ENCODE measurements at places on chromosomes 1 and 21.

DNA sequence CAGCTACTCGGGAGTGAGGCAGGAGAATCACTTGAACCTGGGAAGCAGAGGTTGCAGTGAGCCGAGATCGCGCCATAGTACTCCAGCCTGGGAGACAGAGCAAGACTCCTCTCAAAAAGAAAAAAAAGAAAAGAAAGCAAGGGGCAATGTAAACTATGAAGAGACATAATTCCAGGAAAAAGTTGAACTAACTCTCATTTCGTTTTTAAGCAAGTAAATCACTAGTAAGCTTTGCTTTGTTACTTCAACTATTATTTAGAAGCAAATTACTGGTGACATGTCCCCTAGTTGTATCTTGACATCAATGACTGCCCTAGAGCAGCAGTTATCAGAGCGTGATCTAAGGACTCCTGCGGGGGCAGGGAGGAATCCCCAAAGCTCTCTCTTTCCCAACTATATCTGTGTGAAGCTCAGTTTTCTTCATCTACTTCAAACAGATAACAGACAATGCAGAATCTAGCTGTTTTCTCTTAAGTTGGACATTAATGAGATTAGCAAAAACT lies 18.7 kb downstream of the CLSTN1 start:
- DNase-seq: no peak

DNA sequence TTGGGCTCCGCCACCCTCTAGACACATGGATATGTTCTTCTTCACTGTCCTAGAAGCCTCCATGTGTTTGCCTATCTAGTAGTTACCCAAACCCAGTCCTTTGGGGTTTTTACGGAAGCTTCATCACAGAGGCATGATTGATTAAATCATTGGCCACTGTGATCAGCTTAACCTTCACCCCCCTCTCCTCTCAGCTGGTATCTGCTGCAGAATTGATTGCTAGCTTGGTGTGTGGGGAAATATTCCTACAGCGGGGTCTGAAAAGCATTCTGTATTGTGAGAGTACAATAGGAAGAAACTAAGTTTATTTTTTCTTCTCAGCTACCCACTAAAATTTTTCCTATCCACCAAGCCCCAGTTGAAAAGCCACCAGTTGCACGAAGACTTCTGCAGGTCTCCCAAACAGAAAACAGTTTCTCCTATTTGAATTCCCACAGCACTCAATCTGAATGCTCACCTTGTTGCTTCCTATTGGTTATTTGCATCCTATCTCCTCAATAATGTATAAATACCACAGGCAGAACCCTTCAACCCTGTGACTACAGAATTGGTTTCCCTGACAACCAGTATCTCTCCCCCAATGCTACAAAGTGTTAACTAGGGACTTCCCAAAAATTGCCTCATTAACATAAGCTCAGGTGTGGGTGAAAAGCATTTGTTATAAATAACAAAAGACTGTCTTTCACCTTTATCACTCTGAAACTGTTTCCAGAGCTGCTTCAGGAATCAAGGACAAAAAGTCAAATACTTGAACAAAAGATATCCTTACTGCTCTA lies 9.3 kb upstream of the VANGL1 start:
- no peak for DNase-seq

DNA sequence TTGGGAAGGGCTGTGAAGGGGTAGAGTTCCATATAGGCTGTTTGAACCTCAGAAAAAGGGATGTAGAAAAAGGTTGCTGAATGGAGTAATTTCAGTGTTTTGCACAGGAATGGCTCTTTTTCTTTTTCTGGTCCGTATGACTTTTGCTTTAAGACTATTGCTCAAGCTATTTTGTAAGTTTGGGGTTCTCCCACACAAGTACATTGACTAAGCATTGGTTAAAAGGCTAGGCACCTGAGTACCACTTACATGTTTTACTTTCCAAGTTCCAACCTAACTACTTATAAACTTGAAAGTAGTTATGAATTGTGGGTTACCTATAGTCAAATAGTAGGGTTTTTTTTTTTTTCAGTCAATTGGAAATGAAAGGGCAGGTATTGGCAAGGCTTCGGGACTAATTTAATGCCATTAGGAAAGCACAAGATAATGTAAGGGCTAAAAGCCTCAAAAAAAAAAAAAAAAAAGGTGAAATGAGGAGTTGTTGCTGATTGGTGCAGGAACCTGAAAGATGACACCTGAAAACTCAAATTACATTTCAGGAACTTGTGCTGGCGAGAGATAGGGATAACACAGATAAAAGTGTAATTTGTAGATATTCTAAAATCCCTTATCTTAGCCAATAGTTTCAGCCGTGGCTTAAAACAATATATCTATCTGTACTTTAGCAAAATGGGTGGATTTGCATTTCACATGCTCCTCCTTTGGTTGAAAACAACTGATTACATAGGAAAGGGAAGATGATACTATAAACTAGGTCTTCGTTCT lies 209.5 kb downstream of the RPS6KC1 start:
- DNase-seq: no peak

DNA sequence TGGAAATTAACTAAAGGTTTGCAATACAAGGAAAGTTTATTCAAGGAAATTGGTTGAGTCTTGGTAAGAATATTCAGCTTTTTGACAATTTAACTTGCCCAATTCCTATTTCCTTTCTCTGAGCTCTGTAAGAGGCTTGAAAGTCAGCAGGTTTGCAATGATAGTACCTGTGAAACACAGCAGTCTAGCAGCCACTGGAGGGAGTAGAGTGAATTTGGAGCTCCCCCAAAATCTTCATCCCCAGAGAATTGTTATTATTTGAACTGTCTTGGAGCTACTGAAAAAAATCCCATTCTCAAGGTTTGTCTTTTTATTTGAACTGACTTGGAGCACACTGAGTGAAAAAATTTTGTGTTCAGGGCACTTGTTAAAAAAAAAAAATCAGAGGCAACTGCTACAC lies 654.2 kb upstream of the PKN2 start:
- DNase-seq: no peak

DNA sequence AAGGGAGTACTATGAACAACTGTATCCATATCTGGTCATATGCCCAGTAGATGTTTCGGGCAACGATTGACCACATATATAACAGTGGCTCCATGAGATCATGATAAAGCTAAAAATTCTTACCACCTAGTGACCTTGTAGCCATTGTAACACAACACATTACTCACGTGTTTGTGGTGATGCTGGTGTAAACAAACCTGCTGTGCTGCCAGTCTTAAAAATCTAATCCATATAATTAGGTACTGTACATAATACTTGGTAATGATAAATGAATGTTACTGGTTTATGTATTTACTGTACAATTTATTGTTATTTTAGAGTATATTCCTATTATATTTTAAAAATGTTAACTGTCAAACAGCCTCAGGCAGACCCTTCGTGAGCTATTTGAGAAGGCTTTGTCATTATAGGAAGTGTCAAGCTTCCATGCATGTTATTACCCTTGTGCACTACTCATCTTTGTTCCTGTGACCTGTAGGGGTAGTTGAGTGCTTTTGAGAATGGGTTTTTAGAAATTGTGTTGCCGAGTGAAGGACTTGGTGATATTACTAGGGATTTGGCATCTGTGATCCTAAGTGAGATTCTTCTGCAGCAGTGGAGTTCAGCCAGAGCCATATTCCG lies 23.6 kb downstream of the DIP2A start:
- no peak for DNase-seq

- DNase-seq: peak; percentile 23
Observed at GRCh38 chr1:1116701-1117468, 996 bp upstream of the C1orf159 start.
